ENCODE measurements at places on chromosomes 7 and 10.

- no peak for DNase-seq
Measured at GRCh38 chr10:76149182-76149581, 717.8 kb downstream of the LRMDA start.

GRCh38 chr7:30335763-30336487 lies 51.5 kb downstream of the ZNRF2 start:
- no peak for DNase-seq

- DNase-seq = no peak
Measured at GRCh38 chr10:92969151-92969550, 91.4 kb upstream of the CYP26C1 start.

DNA sequence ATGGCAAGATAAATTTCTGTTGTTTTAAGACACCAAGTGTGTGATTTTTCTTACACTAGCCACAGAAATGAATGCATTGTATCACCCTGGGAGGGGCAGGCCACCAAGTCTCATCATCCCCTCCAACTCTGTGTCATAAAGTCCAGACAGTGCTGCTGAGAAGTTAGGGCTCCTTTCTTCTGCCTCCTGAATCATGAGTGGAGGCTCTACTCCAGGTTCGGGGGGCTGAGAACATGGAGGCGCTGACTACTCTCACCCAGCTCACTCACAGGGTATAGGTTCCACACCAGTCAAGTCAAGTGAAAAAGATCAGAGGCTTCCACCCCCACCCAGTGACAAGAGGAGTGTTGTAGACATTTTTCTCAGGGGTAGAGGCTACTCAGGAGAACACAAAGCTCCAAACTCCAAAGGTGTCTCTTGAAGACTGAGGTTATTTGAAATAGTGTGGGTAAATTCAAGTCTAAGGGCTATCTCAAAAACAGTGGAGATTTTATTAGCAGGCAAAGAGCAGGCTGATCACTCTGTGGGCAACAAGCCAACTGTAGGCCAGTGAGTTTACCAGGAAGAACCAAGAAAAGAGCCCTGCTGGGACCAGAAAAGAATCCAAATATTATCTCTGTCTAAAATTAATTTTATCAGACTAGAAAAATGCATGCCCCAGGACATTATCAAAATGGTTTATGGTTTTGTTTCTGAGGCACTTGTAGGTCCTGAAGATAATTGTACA lies 118.6 kb upstream of the RET start:
- DNase-seq = no peak

DNA sequence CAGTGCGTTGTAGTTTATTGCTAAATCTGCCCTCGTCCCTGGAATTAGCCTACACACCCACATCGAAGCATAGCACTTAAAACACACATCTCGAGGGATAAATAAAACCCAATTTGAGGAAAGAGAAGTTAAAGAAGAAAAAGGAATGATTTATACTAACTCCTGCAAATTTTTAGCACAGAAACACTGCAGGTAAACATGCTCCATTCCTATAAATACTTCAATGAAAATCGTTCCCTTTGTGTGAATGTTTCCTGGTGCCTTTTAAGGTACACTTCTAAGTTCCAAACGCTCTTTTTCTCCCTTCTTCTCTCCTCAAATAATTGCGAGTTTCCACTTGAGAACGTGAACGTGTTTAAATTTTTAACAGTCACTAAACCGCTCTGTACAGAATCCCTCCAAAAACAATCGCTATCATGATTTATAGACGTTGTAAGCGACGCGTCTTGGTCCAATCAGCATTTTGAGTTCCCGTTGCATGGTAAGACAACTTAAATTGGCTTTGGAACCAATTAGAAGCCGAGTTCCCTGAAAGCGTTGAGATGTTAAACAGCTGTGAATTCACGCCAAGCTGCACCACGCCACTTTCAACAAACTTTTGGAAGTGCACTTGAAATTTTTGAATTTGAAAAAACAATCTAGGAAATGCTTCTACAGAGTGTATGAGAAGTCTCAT lies 12.5 kb upstream of the EBLN1 start:
- DNase-seq = no peak

GRCh38 chr7:107856806-107857540 lies 34.0 kb upstream of the DLD start:
- no peak for DNase-seq

- no peak for DNase-seq
Measured at GRCh38 chr10:77380723-77381122, 256.9 kb downstream of the KCNMA1 start.

DNA sequence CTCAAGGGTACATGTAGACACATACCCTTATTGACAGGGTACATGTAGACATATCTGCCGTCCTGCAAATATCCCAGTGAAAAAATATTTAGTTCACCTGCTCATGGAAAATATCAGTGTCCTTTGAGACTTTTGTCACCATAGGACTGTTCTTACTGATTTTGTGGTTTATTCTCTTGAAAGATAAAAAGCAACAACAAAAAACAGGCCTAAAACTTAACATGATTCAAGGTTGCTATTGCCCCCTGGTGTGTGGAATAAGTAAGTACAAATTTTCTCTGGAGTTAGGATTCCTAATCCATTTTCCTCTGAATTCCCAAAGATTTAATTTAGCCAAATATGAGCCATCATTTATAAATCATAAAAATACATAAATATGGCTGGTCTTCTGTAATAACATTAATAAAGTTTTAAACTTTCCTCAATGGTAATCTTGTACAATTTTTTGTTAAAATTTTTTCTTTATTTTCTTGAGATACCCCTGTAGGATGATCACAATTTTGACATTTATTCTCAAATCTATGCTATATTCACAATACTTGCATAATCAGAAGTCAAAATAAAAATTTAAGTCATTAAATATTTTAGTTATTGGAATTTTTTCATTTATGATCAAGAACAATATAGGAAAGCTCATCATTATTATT lies 741.4 kb upstream of the POT1 start:
- DNase-seq = no peak

DNA sequence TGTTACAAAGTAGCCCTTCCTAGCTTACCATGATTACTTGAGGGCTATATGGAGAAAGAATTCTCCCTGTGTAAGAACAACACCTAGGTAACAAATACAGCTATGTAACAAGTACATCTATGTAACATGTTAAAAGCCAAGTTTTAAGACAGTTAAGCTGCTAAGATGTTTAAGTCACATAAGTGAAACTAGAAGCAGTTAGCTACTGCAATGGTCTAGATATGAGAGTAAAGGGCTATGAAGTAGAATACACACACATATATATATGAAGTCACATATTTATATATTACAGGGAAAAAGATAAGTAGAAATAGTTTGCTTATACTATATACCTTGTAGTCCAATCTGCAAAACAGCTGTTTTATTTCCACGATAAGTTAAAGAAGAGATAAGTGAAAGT lies 14.4 kb downstream of the POT1 start:
- no peak for DNase-seq

- DNase-seq = no peak
Measured at GRCh38 chr7:37323966-37324365, 124.7 kb downstream of the ELMO1 start.

- no peak for DNase-seq
Measured at GRCh38 chr10:86535132-86535882, 13.7 kb upstream of the WAPL start.

GRCh38 chr10:112769611-112770370 lies 180.3 kb upstream of the TCF7L2 start:
- DNase-seq = no peak

- DNase-seq = no peak
Measured at GRCh38 chr7:159117366-159118196, 27.1 kb downstream of the VIPR2 start.

GRCh38 chr7:43467406-43467805 lies 115.5 kb upstream of the STK17A start:
- no peak for DNase-seq

DNA sequence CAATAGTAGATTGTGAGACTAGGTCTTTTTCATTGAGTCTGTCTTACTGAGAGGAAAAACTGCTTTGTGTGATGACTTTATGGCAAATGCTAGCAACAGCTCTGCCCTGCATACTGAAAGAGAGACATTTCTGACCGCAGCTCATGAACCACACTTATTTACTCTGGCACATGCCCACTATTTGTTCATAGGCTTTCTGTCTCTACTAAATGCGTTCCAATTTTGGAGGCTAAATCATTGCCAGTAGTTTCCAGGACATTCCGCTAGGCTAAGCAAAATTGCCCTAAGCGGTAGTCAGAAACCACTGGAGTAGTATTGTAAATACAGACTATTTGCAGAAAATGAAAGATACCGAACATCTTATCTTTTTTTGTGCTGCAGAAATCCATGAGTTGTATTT lies 55.6 kb upstream of the DLX6 start:
- DNase-seq = no peak

GRCh38 chr7:2159176-2159520 lies 73.6 kb downstream of the MAD1L1 start:
- DNase-seq = no peak

DNA sequence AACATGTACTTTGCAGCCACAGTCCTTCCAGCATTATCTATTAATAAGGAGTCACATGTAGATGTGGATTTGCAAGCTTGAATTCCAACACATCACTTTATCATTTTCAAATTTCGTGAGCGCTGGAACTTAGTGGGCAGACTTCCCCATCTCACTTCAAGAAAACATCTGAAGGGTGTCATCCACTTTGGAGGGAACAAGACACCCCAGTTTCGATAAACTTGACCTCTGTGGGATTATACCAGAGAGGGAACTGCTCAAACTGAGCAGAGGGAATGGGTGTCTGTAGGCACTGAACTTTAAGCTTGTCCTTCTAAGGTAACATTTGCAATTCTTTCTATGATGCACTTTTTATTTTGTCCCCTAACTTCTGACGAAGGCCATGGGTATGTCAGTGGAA lies 27.5 kb downstream of the ADRB1 start:
- no peak for DNase-seq

DNA sequence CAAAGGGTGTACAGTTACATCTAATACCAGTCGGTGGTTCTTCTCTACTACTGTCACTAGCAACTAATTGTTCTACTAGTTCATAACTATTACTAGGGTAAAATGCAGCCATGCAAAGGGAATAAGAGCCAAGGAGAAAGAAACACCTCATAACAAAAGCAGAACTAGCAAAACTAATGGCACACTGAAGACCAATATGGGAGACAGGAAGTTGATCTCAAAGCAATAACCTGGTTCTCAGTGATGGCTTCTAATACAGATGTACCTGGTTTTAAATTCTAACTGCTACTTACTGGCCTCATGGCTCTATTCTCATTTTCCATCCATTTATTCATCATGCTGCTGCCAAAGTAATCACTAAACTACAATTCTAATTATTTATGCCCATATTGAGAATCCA lies 170.3 kb downstream of the SEMA3E start:
- DNase-seq = no peak

- DNase-seq = no peak
Measured at GRCh38 chr10:45373576-45374349, at the start of gene ALOX5. ALOX5 (plus strand) TSS chr10:45374216; CDS start chr10:45374280, 64 bp downstream.

- DNase-seq = no peak
Measured at GRCh38 chr7:14937581-14937980, 35.0 kb upstream of the DGKB start.

DNA sequence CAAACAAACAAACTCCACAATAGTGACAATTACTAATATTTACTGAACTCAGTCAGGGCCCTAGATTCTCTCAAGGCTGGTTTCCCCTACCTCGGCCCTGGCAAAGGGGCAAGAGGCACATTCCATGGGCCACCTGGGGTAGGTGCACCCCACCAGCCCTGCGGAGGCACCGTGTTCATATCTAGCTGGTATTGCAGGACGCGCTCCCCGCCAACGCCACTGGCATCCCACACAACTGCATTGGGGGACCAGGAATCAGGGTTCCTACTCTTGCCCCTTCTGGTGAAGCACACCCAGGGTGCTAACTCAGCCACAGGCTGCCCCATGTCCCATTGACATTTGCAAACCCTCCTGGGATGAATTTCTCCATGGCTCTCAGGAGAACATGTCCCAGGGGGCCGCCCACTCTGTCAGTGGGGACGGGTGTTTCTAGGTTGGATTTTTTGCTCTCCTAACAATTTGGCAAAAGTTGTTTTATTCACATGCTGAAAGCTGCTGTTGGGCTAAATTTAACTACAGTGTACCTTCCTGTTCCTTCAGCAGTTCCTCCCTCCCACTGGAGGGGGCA lies 76.7 kb downstream of the ZRANB1 start:
- DNase-seq = no peak

- no peak for DNase-seq
Measured at GRCh38 chr7:143884969-143885559, 16.9 kb downstream of the TCAF1 start.

- DNase-seq = no peak
Measured at GRCh38 chr7:80139236-80139635, 4.6 kb downstream of the GNAI1 start.

DNA sequence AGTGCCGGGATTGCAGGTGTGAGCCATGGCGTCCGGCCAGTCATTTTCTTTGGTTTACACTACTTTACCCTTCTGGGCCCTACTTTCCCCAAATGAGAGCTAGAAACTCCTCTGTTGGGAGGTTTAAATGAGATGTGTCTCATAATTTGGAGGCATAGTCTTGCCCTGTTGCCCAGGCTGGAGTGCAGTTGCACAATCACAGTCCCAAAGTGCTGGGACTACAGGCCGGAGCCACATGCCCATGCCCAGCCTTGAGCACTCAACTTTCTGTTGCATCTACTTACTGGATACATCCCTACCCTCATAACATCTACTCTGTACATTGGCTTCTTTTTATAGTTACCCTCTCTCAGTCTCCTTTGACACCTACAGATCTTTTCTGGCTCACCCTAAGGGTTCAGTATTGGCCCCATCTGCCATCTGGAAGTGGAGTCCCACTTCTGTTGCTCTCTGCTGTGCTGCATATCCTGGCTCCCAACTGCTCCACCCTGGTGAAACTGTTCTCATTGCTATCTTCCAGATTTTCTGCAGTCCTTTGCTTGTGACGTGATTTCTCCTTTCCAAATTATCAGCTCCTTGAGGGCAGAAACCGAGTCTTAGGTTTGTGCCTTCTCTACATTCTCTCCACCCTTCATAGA lies 8.4 kb downstream of the EIF4H start:
- no peak for DNase-seq

DNA sequence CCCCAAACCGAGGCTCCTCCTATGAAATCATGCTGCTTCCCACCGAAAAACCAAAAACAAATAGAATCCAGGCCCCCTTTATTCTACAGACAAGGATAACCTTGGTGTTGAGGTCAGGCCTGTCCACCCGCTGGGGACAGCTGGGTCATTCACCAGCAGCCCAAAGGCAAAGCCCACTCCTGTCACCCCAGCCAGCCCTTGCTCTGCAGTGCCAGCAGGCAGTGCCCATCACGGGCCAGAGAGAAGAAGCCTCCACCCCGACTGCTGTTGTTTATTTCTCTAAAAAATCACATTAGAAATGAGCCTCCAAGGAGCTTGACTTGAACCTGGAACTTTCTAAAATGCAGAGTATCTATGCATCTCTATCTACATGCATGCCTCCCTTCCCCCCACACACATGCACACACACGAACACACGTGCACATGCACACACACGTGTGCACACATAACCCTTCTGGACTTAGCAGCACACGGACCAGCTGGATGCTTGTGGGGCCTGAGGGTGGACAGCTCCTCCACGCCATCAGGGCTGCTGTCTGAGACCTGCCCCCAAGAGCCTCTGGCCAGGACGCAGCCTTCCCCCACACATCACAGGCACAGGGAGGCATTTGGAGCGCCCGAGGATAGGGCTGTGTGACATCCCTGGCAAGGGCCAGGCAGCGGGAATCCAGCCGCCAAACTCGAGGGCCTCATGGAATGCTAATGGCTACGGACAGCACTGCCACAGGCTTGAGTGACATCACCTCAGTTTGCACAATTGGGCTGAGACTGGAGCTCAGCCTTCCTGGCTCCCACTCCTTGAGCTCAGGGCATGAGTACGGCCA lies 22.8 kb downstream of the PRKAG2 start:
- no peak for DNase-seq

All from stimulated activated CD8-positive, alpha-beta memory T cell treated with anti-CD3 and anti-CD28 coated beads, Interleukin-7, amount 100 ng/mL, for 1 hour (primary cell).